ENCODE measurements at places on chromosomes 16 and 17.

- no peak for DNase-seq
These were observed 21.9 kb downstream of the PLEKHG4 start for GRCh38 chr16:67301080-67301782.

DNA sequence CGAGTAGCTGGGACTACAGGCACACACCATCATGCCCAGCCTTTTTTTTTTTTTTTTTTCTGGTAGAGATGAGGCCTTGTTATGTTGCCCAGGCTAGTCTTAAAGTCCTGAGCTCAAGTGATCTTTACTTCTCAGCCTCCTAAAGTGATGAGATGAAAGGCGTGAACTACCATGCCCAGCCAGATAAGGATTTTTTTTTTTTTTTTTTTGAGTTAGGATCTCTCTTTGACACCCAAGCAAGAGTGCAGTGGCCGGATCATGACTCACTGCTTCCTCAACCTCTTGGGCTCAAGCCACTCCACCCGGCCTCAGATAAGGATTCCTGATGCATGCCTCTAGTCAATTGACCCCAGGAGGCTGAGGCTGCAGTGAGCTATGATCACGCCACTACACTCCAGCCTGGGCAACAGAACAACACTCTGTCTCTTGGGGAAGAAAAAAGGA is 11.2 kb upstream of the PLEKHG4 start:
- DNase-seq: no peak

GRCh38 chr17:81902023-81902652 is at the start of gene NPB:
TSS of gene NPB (plus strand) at chr17:81902238. CDS start at chr17:81902278, 40 bp downstream.
- no peak for DNase-seq

- DNase-seq: no peak
These were observed 88.6 kb upstream of the BRD7 start for GRCh38 chr16:50457423-50457822.

DNA sequence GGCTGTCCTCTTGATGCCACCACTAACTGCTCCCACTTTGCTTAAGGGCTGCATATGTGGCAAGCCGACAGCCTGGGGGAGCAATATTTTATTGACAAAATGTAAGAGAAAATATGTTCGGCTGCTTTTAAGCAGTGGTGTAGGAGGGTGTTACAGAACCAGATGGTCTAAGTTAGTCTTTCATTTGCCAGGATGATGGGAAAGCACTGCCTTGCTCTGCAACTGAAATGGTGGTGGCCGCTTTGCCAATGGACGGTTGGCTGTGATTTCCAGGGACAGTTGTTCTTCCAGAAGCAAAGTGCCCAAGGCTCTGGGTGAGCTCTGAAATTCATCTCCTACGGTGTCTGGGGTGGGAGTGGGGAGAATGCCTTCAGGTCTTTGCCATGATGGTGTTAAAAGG is 469.3 kb downstream of the TOX3 start:
- no peak for DNase-seq

DNA sequence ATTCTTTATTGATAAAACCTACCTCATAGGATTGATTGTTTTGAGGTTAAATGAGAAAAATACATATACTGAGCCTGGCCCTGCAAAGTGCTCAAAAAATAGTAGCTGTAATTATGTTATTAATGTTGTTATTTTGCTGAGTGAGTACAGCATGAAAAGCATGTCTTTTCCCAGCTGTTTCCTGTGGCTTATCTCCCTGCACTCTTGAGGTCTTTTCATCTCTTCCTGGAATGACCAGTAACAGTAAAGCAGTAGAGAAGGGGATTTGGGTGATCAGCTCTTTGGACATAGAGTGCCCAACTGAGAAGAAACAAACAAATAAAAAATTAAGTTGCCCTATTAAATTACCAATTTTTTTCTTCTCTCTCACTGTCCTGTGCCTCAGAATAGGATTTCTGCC is 53.7 kb downstream of the NFAT5 start:
- no peak for DNase-seq

DNA sequence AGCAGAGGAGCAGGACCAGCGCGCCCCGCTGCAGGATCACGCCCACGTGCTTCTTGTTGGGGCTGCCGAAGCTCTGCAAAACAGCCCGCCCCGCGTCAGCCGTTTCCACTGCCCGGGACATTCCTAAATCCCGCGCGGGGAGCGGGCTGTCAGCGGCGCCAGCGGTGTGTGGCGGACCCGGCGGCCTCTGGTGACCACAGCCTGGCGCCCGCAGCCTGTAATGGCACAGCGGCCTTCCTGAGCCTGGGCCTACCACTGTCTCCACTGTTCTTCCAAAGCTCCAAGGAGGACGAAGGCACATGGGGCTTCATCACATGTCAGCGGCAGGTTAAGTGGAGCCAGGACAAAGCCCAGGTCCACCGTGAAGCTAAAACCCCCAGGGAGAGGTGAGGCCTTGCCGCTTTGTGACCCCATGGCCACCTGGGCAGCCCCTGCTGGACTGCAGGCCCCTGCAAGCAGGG is 2.5 kb downstream of the SLC47A2 start:
- DNase-seq: no peak

- no peak for DNase-seq
These were observed 87.5 kb upstream of the CLEC18A start for GRCh38 chr16:69863401-69864281.

DNA sequence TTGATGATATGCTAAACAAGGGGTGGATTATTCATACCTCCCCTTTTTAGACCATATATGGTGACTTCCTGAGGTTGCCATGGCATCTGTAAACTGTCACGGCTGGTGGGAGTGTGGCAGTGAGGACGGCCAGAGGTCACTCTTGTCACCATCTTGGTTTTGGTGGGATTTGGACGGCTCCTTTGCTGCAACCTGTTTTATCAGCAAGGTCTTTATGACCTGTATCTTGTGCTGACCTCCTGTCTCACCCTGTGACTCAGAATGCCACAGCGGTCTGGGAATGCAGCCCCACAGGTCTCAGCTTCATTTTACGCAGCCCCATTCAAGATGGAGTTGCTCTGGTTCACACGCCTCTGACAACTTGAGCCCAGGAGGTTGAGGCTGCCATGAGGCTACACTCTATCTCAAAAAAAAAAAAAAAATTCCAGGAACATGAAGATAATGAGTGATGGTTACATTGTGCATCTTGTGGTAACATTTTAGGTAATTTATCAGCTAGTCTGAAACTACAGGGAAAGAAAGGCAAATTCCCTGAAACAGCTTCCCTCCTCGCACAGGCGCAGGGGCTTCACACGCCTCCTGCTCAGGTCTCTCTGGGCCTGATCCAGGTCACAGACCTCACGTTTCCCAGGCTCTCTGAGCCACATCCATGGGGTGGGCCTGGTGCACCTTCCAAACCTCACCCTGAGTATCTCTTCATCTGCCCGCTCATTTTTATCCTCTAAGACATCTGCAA is 15.3 kb upstream of the UBE2I start:
- no peak for DNase-seq
